ENCODE measurements at places on chromosomes 3 and 15.

- DNase-seq, result no peak
Observed at GRCh38 chr3:12963922-12964701, 109.1 kb downstream of the IQSEC1 start.

DNA sequence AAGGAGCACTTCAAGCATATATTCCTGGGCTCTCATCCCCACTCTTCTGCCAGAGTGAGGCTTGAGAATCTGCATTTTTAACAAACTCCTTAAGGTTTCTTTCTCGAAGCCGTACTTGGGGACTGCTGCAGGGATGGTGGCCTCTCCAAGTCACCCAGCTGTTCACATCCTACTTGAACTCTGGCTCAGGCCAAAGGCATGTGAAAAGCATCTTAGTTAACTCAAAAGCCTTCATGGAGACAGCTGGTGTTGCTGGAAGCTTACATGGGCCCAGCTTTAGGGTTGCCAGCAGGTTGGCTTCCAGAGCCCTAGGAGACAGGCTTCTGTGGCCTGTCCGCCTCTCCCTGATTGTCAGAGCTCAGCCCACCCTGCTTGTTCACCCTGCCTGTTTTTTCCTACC, 139.2 kb downstream of the THSD4 start:
- no peak for DNase-seq

DNA sequence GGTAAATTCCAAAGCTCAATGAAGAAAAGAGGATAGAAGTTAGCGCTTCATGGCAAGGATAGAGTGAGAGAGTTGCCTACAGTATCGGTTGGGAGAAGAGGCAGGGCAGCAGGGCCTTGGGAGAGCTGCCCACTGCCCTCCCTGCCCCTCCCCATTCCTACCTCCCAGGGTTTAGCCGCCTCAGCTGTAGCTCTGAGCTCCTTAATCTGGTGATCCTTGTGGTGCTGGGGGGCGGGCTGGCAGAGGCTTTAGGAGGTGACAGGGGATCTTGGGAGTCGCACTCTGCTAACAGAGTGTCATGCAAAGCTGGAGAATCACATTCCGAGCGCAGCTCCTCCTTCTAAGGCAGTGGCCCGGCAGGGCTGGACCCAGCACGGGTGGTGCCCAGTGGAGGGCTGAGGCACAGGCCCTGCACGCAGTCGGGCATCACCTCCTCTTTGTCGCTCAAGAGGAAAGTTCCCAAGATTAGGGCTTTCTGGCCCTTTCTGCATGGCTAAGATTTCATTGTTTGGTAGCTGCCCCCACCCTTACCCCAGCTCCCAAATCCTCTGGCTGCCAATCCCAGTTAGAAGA, 57.1 kb upstream of the POLG start:
- no peak for DNase-seq

- DNase-seq, result no peak
Observed at GRCh38 chr15:26395624-26396023, 377.2 kb downstream of the GABRB3 start.

DNA sequence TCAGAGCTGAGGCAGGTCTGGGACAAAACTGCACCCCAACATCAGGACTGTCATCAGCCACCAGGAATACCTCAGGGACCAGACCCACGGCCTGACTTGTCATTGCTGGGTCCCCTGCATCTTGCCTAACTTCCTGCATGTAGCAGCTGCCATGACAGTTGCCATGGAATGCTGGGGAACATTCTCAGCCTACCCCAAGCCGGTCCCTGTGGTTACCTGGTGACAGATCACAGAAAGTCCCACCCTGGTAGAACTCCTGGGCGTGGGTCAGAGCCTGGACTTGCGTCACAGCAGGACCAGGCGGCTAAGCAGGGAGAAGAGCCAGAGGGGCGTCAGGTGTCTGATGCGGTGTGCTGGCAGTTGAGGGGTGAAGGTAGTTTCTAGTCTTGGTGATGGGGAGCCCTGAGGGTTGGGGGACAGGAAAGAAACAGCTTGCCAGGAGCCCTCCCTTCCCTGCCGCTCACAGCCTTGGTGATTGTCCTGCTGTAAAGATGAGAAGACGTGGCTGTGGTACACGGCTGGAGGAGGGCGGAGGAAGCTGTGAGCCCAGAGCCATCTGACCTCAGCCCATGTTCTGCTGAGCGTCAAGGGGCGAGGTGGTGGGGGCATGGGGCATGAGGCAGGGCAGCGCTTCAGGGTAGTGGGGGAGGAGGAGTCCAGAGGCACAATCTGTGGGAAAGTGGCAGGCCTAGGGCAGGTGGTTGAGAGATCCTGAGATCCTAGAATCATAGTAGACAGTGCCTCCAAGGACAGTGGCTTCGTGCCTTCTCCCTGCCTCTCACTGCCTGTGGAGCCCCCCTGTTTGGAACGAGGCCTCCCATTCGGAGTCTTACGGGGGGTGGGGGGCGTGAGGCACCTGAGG, 5.4 kb downstream of the H1-8 start:
- no peak for DNase-seq

DNA sequence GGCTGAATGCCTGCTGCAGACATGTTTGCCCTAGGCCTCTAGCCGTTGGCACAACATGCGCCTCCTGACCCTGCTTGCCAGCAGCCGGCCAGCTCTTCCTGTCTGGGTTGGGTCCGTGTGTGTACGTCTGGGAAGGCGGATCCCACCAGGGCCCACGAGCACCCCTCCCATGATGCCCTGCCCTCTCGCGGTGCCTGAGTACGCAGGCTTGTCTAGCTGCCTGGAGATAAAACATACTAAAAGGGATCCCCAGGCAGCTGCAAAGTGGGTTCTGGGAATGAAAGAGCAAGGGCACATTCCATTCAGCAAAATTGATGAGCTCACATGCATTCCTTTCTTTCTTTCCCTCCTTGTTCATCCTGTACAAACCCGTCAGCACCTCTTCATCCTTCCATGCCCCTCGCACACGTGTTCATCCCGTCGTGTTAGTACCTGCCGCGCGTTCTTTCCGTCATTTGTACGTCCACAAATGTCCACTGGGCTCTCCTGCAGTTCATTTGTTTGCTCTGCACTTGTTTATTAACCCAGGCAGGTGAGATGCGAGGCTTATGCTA, 74.3 kb downstream of the FBLN2 start:
- DNase-seq, result no peak

- DNase-seq, result no peak
Observed at GRCh38 chr3:3800080-3800455, 837 bp downstream of the LRRN1 start.

GRCh38 chr3:195895861-195896360, 12.4 kb downstream of the TNK2 start:
- DNase-seq, result peak; percentile 44

- no peak for DNase-seq
Observed at GRCh38 chr3:71464613-71465012, 118.9 kb downstream of the FOXP1 start.

- DNase-seq, result no peak
Observed at GRCh38 chr3:150421799-150422548, 13.9 kb downstream of the TSC22D2 start.

GRCh38 chr3:165193366-165194254, 2.6 kb downstream of the SLITRK3 start:
- DNase-seq, result no peak

GRCh38 chr3:44076221-44076829, 165.4 kb upstream of the TOPAZ1 start:
- no peak for DNase-seq

- DNase-seq, result no peak
Observed at GRCh38 chr15:99167640-99168039, 62.8 kb downstream of the SYNM start.

DNA sequence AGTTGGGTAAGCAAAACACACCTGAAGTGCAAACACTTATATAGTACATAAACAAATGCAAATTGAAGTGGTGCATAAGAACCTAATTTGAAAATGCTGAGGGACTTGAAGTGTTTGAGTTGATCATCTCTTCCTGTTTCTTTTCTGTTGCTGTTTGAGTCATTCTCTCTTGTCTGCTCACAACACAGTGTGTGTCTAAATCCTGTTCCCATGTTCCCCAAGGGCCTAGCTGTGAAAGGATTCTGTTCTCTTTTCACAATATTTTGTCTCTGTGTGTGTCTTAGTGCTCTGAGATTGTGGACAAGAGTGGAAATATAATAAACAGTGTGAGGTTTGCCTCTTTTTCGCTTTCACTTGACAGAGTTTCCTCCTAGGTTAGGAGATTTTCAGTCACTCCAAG, 6.1 kb downstream of the CD96 start:
- DNase-seq, result no peak

GRCh38 chr3:105385819-105386508, 19.3 kb downstream of the ALCAM start:
- no peak for DNase-seq

GRCh38 chr3:168250415-168250861, 154.7 kb upstream of the GOLIM4 start:
- no peak for DNase-seq

GRCh38 chr15:79168922-79169456, 78.4 kb upstream of the RASGRF1 start:
- no peak for DNase-seq

DNA sequence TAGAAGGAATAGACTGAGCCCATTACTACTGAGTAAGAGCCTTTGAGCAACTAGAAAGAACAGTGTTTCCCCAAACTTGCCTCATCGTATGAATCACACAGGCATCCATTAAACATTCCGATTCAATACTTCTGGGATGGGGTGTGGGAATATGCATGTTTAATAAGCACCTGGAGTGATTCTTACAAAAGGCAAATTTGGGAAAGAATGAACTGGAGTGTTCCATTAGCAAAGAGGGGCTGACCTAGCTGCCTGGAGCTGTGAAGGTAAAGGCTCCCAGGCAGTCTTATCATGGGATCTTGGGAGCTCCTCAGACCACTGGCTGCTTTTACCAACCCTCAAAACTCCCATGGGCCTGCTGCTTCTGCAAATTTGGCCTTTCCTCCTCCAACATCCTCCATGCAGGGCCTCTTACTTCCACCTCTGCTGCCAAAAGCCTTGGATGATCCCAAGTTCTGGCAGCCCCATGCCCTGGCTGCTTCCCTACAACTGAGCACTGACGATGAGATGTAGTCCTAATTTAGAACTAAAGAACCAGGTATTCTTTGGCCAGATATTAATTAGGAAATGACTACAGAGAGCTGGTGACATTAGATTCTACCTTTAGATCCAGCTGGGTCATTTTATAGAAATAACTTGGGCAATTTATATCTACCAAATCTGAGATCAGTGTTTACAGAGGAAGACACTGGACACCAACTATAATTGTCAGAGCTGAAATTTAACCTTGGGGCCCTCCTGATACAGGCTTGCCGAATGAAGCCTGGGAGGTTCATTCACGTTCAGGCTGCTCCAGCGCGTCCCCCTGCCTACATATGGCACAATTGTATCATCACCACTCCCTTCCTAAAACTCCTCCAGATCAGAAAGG, 11.2 kb upstream of the HOMER2 start:
- no peak for DNase-seq

GRCh38 chr3:53134631-53135232, 4.5 kb upstream of the RFT1 start:
- peak; percentile 41 for DNase-seq

DNA sequence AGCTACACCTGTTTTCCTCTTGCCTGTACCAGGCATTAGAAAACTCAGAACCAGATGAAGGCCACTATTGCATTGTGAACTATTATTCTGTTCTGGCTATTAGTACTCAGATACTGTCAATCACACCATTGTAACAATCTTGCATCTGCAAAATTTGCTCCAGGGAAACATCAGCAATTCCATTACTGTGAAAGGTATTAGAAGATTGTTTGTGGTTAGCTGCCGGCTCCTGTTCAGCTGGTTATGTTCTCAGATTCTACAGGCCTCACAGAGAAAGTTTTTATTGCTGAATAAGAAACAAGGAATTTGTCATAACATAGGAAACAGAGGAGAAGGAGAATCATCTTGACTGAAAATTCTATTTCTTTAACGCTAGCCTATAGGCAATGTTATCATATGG, 179.9 kb downstream of the PLOD2 start:
- DNase-seq, result no peak

GRCh38 chr3:87269723-87270122, 6.7 kb downstream of the POU1F1 start:
- no peak for DNase-seq

- no peak for DNase-seq
Observed at GRCh38 chr3:176078906-176079305, 1118.4 kb downstream of the TBL1XR1 start.

DNA sequence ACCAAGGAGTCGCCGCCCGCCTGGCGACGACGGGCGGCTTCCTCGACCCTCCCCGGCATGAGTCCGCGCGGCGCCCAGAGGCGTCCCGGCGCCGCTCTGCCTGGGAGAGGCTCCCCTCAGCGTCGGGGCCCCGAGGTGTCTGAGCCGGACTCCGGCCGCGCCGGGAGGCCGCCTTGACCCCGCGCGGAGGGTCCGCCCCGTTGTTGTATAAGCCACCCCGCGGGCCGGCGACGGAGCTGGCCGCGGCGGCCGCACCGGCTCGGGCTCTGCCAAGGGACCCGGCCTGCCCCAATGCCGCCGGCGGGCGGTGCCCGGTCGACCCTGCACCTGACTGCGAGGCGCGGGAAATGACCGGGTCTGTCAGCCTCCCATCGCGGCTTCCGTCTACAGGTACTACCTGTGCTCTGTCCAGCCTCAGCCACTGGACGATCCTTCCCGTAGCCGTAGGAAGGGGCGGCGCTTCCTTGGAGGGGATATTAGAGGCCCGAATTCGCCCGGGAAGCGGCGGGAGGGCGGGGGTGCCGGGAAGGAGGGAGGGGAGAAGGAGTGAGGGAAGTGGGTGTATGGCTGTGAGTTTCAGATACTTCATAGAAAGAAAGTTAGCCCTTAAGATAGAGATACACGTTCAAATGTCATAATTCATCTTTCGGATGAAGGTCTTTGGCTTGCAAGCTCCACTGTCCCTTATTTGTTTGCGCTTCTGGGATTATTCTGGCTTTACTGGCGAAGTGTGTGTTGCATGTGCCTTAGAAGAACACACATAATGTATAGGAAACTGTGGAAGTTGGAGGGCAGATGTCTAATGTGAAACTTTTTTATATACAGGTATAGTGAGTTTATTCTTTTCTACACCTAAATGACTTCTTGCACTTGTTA, 620 bp downstream of the ABHD5 start:
- peak; percentile 4 for DNase-seq

- no peak for DNase-seq
Observed at GRCh38 chr15:29942143-29942542, 119.9 kb upstream of the TJP1 start.

DNA sequence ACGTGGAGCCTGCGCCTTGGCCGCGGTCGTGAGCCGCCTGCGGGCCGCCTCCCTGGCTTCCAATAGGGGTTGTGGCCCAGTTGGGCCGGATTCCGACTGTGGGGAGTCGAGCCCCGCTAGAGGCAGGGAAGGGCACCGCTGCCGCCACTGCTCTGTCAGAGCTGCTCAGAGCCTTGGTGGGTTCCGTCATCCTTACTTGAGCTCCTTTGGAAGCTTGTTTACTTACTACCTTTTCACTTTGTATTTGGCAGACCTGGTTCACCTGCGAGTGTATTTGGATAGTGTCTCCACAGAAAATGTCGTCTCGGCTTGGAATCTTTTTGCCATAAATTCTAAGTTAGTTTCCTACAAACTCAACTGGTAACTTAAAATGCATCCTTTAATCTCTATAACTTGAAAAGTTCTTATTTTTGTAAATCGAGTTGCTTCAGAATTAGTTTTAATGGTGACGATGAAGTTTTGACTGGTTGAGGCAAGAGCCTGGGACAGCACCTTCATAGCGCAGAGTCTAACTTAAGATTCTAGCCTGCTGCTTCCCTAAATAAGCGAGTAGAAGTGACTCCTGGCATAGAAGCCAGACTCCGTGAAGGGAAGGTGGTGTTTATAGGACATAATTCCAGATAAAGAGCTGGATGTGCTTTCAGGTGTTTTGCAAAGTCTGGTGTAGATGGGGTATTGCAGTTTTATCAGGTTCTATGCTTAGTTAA, 800 bp downstream of the DAG1 start:
- DNase-seq, result no peak
